ENCODE measurements at places on chromosomes 3 and 15.

DNA sequence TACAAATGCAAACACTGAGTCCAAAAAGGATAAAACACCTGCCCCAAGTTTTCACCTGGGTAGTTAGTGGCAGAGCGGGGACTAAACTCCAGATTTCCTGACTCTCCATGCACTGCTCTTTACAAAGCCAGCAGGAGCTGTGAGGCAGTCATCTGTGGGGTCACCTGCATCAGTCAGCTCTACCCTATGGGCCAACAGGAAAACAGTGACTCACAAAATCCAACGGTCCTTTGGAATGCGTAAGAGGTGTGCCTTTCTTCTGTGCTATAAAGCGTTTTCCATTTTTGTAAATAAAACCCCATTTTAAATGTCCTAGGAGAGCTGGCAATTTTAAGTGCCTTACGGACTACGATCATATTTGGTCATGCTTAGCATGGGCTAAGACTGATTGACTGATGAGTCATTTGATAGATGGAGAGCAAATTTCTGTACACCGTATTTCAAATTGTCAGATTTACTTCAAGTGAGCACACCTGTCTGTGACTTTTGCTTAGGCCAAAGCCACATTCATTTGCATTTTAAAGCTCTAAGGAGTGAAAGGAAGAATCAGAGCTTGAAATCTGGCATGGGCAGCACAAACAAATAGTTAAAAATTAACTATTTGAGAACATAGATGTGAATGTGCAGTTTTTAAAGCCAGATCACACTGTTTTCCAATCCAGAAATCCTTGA is 4.4 kb upstream of the COL8A1 start:
- DNase-seq, result no peak

DNA sequence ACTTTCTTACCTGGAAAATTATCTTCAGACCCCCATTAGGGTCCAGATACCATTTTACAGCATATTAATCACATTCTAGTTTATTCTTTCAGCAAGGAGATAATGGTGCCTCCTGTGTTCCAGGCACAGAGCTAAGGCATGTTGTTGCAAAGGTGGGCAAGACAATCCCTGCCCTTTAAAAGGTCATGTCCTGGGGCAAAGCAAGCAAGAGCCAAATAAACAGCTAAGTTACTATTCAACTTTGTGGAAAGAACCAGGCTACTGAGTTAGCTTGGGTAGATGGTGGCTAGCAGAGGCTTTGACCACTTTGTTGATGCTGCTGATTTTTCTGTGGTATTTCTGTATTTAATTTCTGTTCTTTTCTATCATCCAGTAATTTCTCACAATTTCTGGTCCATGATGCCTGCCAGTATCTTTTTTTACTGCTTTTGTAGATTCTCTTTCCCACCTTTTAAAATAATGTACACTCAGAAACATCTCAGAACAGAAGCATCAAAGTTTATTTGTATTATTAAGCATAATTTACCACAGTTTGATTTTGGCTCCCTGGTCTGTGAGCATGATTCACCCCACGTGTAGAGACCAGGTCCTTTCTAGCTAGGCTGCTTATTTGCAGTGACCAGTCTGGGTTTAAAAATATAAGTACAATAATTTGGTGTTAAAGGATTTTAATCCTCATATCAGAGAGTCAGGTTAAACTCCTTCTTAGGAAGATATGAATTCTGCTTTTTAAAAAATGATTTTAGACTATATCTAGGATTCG is 71.5 kb downstream of the LRRC28 start:
- no peak for DNase-seq

DNA sequence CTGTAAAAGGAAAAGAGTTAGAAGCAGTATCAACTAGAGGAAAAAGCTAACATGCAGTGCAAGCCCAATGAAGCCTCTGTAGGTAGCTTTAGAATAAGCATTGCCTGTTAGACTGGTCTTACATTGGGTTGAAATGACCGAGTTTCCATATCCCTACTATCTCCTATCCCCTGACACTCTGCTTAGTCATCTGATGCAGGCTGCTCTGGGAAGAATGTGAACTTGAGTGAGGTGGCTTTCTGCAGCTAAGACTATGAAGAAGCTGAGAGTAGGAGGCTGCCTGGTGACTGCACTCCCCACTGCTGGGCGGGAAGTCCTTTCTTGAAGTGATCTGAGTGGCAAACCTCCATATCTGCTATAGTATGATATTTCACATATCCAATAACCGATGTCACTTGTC is 64.7 kb downstream of the OXSM start:
- DNase-seq, result peak; percentile 14

GRCh38 chr3:181613191-181613590 is 98.5 kb upstream of the SOX2 start:
- no peak for DNase-seq

- DNase-seq, result no peak
These were observed 1103.2 kb upstream of the ALCAM start for GRCh38 chr3:104263477-104263876.

DNA sequence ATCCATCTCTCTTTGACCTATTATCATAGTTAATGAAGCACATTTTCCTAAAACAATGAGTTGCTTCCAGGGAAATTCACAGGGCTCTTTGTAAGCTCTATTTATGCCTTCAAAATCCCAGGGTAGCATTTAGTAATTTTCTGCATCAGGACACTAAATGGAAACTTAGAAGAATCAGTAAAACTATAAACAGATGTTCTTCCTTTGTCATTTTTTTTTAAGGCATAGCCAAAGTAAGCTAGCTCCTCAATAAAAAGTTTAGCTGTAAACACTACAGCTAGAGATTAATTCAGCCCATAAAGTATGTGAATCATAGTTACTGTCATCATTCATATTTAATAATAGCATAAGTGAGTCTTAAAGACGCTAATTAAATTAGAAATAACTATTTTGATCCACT is 79.3 kb downstream of the RPL22L1 start:
- no peak for DNase-seq

GRCh38 chr3:150259526-150260397 is 148.3 kb upstream of the TSC22D2 start:
- DNase-seq, result no peak

DNA sequence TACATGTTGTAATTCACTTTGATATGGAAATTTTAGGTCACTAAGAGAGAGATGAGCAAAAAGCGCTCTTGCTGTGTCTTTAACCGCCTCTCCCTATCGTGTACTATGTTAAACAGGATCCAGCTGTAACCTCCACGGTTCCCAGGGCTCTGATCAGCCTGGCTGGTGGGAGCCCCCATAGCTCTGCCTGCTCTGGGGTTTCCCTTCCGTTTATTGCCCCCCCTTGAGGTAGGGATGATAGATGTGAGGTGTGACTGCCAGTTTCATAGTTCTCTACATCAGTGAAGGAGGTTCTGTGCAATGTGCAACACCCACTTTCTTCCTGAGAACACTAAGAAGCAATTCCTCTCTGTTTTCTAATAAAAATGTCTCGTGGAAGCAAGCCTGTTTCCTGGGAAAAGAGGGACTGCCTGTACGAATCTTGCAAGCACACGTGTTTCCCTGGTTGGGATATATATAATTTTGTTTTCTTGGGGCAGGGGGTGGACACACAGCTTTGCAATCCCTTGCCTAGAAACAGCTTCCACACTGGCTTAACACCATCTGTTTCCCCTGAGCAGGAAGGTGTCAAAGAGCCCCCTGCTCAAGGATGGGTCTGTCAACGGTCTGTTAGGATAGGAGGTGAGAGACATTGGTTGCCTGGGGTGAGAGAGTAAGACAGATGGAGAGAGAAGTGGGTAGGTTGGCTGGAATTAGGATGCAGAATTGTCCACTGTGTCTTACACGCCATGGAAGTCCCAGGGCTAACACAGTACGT is 23.8 kb downstream of the CORO2B start:
- no peak for DNase-seq

Measured in epithelial cell of prostate (primary cell).